GM12864 (cell line): ENCODE measurements at places on chromosomes 1 and 21.

DNA sequence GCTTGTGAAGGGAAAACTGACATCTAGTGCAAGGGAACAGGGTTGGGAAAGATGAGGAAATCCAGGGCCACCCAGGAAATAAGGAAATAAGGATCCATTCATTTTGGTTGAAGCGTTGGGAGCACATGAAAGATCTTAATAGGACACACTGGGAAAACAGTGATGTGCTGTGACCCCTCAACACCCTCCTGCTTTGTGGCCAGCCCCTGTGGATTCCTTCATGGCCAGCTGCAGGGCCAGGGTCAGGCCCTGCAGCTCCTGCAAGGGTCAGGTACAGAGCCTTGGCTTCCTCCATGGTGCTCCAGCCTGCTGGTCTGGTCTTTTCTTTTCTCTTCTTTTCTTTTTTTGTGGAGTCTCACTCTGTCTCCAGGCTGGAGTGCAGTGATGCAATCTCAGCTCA is 18.8 kb upstream of the PIGM start:
- no peak for DNase-seq

DNA sequence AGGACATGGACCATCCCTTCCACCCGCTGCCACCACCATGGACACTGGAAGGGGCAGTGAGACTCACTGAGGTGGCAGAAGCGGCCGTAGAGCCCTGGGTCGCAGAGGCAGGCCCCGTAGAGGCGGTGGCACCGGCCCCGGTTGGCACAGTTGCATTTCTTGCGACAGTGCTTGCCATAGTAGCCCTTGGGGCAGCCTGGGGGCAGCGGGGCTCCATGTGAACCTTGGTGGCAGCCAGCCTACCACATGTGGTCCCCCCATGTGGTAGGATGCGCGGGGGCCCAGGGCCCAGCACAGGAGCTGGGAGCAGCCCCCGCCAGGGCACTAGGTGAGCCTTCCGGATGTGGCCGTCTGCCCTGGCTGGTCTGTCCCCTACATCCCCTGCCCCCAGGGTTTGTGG is 51.6 kb downstream of the ARHGEF16 start:
- no peak for DNase-seq

DNA sequence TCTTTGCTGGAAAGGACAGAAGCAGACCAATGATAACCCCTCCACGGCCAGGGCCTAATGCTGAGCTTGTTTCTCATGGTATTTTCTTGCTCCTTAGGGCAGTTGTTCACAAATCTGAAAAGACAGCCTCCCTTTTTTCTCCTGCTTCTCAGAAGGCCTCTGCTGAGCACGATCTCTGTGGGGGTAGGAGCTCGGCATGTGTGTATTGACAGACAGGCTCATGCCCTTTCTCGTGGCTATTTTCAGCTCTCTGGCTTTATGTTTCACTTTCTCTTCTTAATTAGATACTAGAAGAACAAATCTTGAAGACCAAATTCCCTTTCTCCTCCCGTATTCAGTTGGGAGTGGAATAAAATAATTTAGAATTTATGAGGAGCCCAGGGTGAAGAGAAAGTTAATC is 768 bp upstream of the RIIAD1 start:
- peak; percentile 31 for DNase-seq

DNA sequence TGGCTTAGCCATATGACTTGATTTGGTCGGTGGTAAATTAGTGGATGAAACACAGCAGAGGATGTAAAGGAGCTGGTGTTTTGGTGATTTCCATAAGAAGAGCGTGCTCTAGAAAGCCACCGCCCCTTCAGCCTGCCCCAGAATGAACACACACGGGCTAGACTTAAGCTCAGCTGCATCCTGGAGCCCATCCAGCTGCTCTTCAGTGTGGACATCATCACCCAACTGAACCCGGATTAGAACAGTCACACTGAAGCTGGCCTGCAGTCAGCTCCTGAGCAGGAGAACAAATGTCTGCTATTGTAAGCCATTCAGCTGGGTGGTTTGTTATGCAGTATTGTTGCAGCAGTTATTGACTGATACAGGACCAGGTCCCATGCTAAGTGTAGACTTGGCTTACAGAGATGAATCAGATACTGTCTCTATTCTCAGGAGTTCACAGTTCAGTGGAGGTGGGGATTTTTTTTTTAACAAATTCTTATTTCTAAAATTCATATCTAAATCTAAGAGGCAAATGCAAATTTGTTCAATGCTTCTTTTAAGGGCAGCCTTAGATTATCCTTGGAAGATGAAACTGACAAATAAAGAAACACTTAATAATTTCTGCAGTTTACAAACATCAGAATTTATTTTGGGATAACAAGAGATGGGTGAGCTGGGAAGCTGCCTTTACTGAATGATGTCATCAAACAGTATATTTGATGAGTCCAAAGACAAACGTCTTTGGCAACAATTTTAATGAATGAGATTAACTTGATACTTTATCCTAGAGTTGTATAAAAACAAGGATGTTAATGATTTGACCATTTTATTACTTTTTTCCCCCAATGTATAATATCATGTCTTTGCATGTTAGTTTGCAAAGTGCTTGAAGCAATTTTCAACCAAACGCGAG is 251.2 kb downstream of the TRABD2B start:
- DNase-seq, result no peak

GRCh38 chr1:170309389-170310013 is 163.7 kb downstream of the NTMT2 start:
- no peak for DNase-seq
